Activated CD8-positive, alpha-beta memory T cell treated with anti-CD3 and anti-CD28 coated beads, Interleukin-2, amount 10 ng/mL, durations not matched to agents 7 days and 5 days (primary cell): ENCODE measurements at places on chromosomes 1 and 21. TPM values are rescaled to one million over a fixed set of nuclear protein-coding genes. Genes with fewer than 3 reads are reported as not detected.

The VHLL gene
- not detected for total RNA-seq

The ZFP69B gene
- total RNA-seq: 3.8 TPM

The SELP gene
- 0.18 TPM for total RNA-seq

The EXO1 gene
- 51.6 TPM for total RNA-seq

The OR2W3 gene
- not detected for total RNA-seq

The GRIK3 gene
- total RNA-seq: not detected

The NBPF4 gene
- total RNA-seq: 0.15 TPM

The GBP6 gene
- total RNA-seq: 0.19 TPM

The GAS5 gene
- 418 TPM for total RNA-seq

The KRTAP19-1 gene
- total RNA-seq: not detected

The FAM78B gene
- total RNA-seq: 0.15 TPM

DNA sequence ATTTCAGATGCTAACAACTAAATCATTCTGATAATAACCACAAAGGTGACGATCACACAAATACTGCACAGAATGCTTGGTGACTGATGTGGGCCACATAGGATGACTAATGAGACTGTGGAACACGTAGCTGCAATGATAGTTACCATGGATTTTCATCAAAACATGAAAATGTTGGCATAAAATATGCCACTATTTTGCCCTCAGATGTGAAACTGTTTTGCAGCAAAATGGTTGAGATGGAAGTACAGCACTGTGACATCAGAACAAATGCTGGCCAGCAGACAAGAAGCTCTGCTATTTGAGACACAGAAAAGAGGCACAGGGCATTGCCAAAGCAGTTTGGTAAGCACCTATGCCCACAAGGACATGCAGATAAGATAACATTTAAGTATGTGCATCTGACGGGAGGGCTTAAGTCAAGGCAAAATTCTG is 83.8 kb downstream of the NIBAN1 start:
- DNase-seq: peak; percentile 67

- peak; percentile 85 for DNase-seq
These were observed 20.8 kb upstream of the MACF1 start for GRCh38 chr1:39183503-39184353.

- DNase-seq: no peak
These were observed 22.1 kb downstream of the PADI2 start for GRCh38 chr1:17097147-17097546.

- DNase-seq: no peak
These were observed 114.9 kb downstream of the DENND1B start for GRCh38 chr1:197660389-197660788.

- peak; percentile 42 for DNase-seq
These were observed 21.4 kb upstream of the FMO1 start for GRCh38 chr1:171226747-171227370.

DNA sequence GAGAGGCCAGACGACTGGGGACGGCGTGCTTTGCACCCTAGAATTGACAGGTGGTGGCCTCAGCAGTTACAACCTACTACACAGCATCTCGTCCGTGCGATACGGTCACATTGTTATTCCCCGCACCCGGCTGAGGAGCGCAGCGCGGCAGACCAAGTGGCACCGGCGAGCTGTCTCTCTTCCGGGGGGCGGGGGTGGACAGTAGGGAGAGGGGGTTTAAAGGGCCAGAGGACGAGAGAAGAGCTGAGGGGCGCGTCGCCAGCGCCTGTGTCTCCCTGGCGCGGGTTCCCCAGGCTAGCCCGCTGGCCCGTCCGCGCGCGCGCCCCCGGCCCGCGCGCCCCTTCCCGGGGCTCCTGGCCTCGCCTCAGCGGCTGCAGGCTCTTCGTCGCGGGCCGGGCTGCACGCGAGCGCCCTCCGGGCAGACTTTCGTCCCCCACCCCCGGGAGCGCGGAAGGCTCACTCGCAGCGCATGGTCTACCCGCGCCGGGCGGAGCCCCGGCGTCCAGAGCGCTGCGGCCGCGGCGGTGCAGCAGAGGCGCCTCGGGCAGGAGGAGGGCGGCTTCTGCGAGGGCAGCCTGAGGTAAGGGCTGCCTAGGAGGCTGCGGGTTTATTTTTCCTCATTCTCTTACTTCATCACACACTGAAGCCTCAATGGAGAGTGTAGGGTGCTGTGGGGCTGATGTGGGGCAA is at the start of gene PDE4B:
Gene PDE4B, plus strand, starts transcription at position 227 of the 690 bp plus-strand sequence.
- no peak for DNase-seq

GRCh38 chr1:214354440-214355148 is 73.6 kb downstream of the SMYD2 start:
- DNase-seq: no peak

GRCh38 chr1:4880626-4881025 is 226.2 kb downstream of the AJAP1 start:
- DNase-seq: no peak

DNA sequence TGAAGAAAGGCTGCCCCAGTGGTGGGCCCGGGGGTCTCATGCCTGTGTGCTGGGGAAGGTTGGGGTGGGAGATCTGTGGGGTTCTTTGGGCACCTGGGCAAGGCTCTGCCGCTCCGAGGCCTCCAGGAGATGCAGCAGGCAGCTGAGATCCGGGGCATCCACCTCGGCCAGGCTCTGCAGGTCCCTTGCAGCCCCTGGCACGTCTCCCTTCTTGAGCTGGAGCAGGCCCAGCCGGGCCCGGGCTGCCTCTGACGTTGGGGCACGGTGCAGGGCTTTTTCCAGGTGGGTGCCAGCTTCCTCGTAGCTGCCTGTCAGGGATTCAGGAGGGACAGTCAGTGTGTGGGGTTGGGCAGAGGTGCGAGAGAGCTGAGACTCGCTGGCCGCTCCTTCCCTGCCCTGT is 11.4 kb upstream of the MMEL1 start:
- peak; percentile 40 for DNase-seq

DNA sequence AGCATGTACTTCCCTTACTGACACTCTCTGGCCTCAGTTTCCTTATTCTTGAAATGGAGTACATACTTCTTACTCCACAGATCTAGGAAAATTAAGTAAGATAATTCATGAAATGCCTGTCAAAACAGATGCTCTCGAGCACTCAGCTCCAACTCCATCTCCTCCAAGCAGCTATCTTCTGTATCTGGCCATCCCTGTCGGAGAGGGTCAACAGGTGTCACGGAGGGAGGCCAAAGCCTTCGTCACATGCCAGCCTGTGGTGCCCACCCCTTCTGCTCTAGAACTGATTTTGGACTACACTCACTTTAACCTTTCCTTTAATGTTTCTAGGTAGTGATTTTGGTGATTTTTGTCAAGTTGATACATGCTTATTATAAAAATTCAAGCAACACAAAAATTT is 18.8 kb upstream of the PKP1 start:
- no peak for DNase-seq

DNA sequence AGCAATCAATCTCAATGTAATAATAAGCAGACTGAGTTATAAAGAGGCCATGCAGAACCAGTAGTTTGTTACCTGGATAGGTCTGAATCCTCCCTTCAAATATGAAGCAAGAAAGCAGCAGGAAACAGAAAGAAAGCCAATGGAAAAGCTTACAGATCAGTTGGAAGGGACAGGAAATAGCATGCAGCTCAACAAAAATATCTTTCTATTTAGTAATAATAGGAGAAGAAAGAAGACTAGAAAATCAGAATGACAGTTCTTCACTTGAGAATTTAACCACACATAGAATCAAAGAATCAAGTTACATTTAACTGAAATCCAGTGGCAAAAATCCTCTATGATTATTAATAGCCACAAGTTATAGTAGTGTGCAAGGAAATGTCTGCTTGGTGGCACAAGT is 194.4 kb downstream of the EIF4G3 start:
- no peak for DNase-seq

GRCh38 chr21:38322311-38322950 is 65.6 kb downstream of the KCNJ15 start:
- no peak for DNase-seq

DNA sequence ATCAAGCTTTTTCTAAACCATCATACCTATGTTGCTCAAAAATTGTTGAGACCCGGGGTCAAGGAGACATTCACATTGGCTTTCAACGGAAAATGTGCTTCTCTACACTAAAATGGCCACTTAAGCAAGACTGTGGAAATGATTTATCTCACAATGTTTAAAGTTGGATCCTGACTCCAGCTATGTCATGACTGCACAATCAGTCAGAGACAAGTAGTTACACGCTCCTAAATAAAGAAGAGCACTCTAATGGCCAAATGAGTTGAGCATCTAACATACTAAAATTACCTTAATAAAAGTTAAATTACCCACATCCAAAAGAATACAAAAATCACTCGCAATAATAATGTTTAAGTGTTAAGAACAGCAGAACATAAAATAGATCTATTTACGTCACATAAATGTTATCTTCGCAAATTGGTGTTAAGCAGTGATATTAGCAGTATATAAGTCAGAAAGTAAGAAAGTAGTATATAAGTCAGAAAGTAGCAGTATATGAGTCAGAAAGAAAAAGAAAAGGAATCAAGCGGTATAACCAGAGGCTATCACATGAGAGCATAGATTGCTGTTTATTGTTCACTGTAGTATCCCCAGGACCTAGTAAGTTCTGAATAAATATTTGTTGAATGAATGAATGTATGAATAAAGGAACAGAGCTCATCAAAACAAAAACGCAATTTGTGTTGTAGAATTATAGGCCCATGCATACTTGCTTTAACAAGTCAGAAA is 28.4 kb downstream of the ZNF281 start:
- no peak for DNase-seq

GRCh38 chr1:216457356-216457755 is 34.1 kb upstream of the USH2A start:
- no peak for DNase-seq

DNA sequence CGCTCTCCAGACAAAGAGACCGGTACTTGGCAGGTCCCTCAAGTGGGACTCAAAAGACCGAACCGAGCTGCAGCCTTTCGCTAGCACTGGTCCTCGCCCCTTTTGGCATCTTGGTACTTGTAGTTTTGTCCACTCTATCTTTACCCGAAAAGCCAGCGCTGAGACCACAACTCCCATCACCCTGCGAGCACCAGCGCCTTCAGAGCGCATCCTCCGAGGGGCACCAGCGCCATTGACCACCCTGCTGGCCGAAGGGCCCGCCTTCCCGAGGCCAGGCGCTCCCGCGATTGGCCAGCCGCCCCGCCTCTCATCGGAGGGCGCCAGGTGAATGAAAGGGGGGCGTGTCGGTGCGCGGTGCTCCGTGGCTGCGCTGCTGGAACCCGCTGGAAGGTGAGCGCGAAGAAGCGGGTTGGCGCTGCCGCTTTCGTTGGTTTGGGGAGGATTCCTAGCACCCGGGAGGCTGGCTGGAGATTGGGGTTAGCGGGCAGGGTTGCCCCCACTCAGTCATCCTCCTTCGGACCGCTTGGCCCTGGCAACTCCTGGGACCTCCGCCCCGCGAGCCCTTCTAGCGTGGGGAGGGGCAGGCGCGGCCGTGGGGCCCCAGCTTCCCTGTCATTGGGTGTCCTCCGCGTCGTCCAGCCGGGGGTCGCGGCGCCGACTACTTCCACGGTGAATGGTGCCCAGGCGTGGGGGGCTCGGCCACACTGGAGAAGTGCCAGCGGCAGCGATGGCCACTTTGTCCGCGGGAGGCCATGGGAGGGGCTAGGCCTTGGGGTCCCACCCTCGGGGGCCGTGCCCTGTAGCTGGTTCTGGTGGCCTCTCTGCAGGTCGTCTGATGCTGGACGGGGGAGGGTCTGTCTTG is at the start of gene ZBTB8B:
Gene ZBTB8B, plus strand, starts transcription at position 357 of the 862 bp plus-strand sequence. CDS start 5,553 bp downstream, outside the sequence.
- DNase-seq: peak; percentile 47

DNA sequence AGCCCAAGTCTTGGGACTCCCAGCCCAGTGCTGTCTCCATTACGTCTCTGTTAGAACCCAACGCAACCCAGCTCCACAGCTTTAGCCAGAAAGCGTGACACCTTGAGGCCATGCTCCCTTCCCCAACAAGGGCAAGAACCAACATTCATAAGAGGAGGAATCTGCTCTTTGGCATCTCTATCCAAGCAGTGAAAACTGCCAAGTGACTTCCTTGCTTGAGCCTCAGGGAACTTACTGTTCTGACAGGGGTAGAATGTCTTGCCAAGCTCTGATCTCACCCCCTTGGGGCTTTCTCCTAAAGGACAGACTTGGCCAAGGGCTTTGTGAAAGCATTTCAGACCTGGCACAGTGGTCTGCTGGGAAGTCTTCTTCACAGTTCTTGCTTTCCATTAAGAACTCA is 56.6 kb downstream of the SYT6 start:
- no peak for DNase-seq

DNA sequence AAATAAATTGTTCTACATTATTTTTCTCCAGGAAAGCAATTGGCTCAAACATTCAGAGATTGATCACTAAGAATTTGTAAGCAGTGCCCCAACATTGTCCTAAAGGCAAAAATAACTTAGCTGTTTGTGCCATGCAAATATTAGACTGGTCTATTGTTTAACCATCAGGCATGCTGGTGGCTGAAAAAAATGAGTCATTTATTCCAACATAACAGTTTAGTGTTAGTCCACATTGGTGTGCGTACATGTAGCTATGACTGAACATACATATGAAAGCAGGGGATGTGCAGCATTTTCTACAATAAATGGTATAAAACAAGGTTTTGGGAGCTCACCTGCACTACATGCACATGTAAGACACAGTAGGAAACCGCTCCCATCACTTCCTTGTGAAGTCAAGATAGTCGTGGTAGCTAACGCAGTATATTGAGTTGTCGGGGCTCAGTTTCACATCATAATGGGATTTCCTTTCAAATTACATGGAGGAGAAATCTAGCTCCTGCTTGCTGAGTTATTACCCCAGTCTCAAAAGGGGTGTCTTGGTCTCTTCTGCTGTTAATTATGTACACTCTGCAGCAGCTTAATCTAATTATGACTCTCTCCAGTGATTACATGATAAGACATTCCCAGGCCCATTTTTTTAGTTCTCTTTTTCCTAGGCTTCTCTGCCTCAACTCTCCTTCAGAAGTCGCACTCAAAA is 199.4 kb downstream of the LYPLAL1 start:
- DNase-seq: no peak

GRCh38 chr1:231603598-231604275 is 22.9 kb upstream of the DISC1 start:
- peak; percentile 63 for DNase-seq

DNA sequence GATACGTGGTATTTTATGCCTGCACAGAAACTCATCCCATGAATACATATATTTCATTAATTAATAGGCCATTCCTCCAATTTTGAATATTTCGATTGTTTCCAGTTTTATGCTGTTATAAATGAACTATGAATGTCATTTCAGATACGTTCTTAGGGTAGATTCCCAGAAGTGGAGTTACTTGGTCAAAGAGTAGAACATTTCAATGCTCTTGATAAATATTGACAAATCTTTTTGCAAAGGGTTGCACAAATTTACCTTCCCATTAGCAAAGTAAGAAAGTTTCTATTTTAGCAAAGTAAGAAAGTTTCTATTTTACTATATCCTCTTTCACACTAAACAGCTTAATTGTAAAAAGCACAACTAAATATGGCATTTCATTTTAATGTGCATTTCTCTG is 48.9 kb downstream of the KCNT2 start:
- no peak for DNase-seq

- no peak for DNase-seq
These were observed 73.4 kb downstream of the CEP350 start for GRCh38 chr1:180027949-180028445.

- no peak for DNase-seq
These were observed 43.0 kb downstream of the SUSD4 start for GRCh38 chr1:223320959-223321358.

- DNase-seq: no peak
These were observed 86.6 kb upstream of the ERRFI1 start for GRCh38 chr1:8112611-8113261.
